Stimulated activated CD4-positive, alpha-beta T cell treated with anti-CD3 and anti-CD28 coated beads, Interleukin-15, amount 100 ng/mL, for 1 hour (primary cell): ENCODE measurements at places on chromosomes 2 and 18.

GRCh38 chr18:55768255-55768654 lies 180.3 kb upstream of the TCF4 start:
- DNase-seq, result no peak

DNA sequence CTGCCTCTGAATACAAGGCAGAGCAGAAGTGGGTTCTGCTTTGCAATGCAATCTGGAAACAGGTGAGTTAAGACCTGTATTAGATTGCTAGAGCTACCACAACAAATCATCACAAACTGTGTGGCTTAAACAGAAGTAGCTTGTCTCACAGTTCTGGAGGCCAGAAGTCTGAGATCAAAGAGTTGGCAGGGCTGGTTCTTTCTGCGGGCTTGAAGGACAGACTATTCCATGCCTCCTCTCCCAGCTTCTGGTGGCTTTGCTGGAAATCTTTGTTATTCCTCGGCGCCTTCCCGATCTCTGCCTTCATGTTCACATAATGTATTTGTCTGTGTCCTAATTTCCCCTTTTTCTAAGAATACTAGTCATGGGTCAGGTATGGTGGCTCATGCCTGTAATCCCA lies 58.4 kb downstream of the SAP130 start:
- no peak for DNase-seq

GRCh38 chr2:120486946-120487345 lies 141.0 kb downstream of the INHBB start:
- DNase-seq, result no peak

DNA sequence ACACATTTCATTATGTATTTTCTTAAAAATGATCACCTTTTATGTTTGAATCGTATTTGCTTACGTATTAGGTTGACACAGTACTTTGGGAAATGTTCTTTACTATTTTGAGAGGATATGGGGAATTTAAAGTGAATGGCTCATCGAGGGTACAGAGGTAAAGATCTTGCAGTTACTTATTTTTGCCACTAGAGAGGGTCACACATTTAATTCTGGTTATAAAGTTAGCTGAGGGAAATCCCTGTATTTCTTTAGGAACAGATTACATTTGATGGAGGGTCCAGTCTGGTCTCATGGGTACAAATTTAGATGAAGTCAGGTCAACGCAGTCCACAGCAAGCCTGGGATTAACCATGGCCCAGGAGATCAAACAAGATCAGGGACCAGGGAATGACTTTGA lies 24.5 kb downstream of the DYNC2LI1 start:
- no peak for DNase-seq

DNA sequence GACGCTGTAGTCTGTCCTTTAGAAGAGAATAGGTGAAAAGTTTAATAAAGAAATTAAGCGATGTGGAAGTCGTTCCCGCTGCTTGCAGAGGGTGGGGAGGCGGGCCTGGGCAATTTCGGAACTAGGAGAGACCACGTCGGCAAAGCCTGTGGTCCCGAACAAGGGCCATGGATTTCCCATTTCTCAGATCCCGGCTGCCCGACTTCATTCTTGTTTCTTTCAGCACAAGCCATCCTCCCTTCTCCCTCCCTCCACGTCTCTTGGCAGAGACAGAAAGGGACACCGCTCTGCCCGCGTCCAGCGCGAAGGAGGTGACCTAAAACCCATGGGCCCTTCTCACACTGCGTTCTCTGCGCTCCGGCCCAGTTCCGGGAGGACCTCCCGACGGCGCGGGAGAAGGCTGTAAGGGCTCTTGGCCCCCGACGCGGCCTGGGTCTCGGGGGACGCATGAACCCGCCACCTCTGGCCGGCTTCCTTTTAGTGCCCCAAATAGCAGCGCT lies 2.2 kb upstream of the BCL2L11 start:
- no peak for DNase-seq

DNA sequence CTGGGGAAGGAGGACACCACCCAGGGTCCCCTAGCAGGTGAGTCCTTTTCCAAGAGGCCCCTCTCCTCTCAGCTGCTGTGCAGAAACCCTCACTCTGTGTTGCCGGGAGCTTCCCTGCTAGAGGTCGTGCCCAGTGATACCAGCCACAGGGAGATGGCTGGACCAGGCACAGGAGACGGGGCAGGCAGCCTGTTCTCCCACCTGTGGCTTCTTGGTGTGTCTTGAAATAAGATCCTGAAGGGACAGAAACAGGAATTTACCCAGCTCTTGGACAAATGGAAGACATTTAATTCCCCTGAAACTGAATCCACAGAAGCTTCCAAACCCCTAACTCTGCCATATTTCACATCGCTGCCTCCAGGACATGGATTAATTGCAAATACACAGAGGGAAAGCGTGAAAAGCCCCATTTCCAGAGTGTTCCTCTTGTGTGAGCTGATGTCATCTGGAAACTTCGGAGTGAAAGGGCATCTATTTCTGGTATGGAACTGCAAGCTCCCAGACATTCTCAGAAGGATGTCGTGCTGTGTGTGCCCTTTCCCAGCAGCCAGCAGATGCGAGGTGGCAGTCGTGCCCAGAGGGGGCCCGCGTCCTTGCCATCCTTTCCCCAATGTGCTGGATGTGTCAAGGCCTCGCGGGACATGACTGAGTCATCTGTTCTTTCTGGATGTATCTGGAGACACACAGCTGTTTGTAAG lies 177.7 kb downstream of the SEPTIN10 start:
- DNase-seq, result no peak

DNA sequence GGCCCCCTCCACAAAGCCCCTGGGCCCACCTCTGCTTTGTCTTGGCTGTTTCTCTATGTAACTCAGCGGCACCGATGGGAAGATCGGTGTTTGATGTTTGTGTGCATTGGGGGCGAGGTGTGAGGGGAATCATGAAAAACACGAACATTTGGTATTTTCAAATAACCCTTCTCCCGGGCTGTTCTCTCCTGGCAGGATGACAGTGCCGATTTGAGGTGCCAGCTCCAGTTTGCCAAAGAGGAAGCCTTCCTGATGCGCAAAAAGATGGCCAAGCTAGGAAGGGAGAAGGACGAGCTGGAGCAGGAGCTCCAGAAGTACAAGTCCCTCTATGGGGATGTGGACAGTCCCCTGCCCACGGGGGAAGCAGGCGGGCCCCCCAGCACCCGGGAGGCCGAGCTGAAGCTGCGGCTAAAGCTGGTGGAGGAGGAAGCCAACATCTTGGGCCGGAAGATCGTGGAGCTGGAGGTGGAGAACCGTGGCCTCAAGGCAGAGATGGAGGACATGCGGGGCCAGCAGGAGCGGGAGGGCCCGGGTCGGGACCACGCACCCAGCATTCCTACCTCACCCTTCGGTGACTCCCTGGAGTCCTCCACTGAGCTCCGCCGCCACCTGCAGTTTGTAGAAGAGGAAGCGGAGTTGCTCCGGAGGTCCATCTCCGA lies 78.1 kb downstream of the MTCL1 start:
- DNase-seq, result no peak

GRCh38 chr2:33378556-33379210 lies 97.8 kb upstream of the RASGRP3 start:
- no peak for DNase-seq

GRCh38 chr18:13362607-13363006 lies 144.0 kb downstream of the LDLRAD4 start:
- DNase-seq, result no peak

DNA sequence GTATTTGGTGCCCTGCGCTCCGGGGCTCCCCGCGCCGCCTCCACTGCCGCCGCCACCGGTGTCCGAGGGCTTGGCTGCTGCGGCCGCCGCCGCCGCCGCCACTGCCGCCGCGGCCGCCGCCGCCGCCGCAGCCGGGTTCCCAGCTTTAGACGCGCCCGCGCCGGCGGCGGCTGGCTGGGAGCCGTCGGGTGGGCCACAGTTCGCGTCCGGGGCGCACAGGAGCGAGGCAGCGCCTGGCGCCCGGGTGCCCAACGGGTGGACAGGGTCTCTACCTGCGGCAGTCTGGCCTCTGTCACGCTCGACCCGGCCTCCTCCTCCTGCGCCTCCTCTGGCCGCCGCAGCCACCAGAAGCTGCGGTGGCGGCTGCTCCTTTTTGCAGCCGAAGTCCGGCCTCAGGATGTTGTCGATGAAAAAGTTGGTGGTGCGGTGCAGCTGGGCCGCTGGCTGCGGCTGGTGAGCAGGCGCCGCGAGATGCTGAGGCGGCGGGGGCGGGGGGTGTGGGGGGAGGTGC lies 951 bp downstream of the EN1 start:
- DNase-seq, result no peak

GRCh38 chr2:237466211-237466610 lies 20.8 kb upstream of the MLPH start:
- no peak for DNase-seq

DNA sequence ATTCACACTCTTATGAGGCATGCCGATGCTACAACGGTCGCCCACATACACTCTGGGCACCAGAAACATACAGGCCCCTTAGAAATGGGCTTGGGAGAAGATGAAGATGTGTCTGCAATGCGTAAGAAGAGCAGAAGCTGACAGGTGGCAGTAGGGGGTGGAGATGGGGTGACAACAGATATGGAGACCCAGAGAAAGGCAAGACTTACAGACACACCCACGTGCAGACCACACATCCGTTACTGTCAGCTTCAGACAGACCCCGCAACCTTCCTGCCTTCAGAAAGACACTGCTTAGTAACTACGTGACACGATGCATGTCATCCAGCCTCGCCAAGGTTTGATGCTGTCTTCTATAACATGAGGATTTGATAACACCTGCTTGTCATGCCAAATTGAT lies 89.5 kb downstream of the ZFP36L2 start:
- no peak for DNase-seq

- no peak for DNase-seq
Observed at GRCh38 chr2:144920755-144921530, 401.0 kb upstream of the ZEB2 start.

DNA sequence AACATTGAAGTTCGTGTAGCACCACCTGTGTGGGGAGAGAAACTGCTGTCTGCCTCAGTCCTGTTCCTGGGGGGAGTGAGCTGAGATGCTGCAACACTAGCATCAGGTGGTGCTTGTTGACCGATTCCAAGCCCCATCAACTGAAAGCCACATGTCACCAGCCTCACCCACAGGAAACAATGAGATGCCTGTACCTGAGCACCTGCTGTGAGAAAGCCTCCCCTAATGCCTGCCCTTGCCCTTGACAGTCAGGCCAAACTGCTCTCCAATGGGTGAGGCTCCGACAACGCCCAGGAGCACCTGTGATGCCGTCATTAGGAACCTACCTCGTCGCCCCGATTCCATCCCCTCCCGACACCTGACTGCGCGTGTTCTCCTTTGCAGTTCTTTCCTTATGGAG lies 104.6 kb downstream of the SMC6 start:
- no peak for DNase-seq

DNA sequence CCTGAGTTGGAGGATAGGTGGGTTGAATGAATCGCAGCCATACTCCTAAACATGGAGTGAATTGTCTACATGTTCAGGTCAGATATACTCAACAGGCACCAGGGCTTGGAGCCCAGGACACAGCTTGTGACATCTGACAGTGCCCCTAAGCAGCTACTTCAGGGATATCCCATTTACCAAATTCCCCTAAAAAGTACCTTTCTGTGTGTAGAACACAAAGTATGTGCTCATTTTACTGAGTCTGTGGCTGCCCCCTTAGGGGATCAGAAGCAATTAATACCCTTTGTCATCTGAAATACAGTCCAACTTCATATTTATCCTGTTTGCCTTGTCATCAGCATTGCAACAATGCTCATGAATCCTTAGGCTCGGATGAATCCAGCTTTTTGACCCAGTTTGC lies 20.8 kb downstream of the TNFRSF11A start:
- DNase-seq, result no peak

- no peak for DNase-seq
Observed at GRCh38 chr2:10221976-10222870, 80.5 kb upstream of the HPCAL1 start.

DNA sequence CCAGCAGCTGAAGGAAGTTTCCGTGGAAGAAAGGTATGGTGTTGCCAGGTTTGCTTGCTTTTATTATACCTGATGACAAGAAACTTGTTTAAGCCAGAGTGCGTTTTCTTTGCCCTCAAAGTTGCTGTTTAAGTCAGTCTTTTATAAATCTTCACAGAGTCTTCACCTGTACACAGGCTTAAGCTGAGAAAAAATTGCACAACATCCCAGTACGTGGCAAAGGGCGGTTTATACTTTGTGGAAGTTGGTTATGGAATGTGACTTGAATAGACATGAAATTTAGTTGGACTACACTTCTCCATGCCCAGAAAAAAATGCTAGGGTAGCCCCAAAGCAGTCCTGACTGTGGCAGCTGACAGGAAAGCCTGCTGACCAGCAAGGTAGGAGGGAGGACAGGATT lies 121.5 kb downstream of the RTN4 start:
- DNase-seq, result no peak

DNA sequence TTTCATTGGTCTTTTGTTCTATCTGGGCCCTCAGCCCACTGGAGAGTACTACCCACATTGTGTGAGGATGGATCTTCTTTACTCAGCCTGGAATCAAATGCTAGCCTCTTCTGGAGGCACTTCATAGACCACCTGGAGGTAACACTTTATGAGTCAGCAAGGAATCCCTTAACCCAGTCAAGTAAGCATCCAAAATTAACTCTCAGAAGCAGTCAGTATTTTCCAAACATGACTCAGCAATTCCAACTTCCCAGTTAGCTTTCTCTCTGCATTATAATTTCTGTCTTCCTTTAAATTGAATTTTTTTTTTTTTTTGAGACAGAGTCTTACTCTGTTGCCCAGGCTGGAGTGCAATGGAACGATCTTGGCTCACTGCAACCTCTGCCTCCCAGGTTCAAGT lies 142.7 kb downstream of the ACKR3 start:
- no peak for DNase-seq

- DNase-seq, result no peak
Observed at GRCh38 chr18:54612237-54612636, 21.2 kb downstream of the DYNAP start.

DNA sequence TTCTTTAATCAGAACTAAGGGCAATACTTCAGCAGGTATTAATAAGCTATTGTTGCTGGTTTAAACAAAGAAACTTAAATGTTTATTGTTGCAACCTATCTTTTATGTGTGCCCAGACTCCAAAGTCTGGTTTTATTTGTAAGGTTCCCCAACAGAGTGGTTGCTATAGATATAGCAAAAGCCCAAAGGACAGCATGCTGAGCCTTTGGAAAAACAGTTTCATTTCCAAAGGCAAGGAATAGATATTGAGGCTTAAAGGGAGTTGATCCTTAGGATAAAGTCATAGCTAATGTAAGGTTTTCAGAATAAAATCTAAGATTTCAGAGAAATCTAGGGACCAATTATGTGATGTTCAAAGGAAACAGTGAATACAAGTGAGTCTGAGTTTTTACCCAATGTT lies 413.2 kb upstream of the SLC14A2 start:
- DNase-seq, result no peak

GRCh38 chr18:24560511-24560981 lies 100.1 kb downstream of the HRH4 start:
- DNase-seq, result no peak

DNA sequence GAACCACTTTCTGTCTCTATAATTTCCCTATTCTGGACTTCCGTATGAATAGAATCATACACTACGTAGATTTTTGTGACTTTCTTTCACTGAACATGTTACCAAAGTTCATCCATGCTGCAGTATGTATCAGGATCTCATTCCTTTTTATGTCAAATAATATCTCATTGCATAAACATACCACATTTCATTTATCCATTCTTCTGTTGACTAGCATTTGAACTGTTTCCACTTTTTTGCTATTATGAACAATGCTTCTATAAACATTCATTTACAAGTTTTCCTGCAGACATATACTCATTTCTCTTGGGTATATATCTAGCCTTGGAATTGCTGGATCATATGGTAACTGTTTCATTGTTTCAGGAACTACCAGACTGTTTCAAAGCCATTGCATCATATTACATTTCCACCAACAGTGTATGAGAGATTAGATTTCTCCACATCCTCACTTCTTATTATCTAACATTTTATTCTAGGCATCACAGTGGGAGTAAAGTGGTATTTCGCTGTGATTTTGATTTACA lies 186.2 kb downstream of the DYM start:
- DNase-seq, result no peak
